GM12864 (cell line): ENCODE measurements at places on chromosomes 3 and 15.

DNA sequence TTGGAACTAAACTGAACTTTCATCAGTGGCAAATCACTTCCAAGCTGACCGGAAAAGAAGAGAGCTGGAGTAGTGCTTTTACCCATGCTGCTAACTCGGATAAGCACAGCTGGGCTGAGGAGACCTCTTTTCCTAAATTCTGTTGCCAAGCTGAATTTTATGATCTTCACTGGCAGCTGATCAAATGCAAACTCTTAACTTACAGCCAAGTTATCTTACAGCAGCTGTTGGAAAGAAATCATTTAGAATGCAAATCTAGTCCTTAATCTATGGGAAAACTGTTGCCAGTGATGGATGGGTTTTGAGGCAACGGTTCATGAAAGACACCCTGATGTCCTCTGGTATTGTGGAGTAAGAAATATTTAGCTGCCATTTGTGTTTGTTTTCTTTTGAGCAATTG, 216.5 kb downstream of the ZNF385D start:
- no peak for DNase-seq

GRCh38 chr3:32603064-32603463, 32.4 kb upstream of the DYNC1LI1 start:
- DNase-seq, result no peak

DNA sequence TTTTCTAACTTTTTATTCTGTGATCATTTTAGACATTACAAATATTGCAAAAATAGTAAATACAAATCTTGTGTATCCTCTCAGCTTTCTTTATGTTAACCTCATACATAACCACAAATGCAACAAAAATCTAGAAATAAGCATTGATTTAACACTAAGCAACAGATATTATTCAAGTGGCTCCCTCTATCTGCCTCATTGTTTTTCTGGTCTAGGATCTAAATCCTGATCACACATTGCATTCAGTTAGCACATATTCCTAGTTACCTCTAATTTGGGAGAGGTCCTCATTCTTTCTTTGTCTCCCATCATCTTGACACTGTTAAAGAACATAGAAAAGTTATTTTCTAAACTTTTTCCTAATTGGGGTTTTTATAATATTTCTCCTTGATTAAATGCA, 1126.0 kb downstream of the ROBO2 start:
- no peak for DNase-seq

GRCh38 chr3:180417241-180417640, 184.7 kb upstream of the TTC14 start:
- no peak for DNase-seq

DNA sequence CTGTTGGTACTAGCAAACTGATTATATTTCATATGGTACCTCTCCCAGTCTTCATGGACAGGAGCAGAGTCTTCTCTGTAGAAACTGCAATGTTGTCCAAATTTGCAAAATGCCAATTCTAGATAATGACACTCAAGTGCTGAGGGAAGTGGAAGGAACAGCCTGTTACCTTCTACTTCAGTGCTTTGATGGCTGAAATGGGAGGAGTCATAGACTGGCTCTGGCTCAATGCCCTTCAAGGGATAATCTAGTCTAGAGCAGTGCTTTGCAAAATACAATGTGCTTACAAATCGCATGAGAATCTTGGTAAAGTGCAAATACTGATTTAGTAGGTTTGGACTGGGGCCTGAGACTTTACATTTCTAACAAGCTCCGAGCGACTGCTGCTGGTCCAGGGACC, 51.7 kb upstream of the ACP3 start:
- no peak for DNase-seq

DNA sequence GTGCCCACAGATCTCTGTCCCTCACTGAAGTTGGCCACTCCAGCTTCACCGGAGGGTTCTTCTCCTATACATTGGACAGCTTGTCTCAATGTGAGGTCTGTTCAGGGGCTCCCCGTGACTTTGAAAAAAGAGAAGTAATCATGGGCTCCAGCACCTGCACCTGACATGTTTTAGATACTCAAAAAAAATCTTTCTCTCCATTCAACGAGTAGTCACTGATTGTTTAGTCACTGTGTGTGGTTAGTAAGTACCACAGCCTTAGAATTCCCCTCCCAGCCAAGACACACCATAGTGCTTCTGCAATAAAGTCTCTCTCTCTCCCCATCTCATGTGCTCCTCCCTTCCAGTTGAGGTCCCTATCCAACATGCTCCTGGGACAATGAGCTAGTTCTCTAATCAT, 18.6 kb downstream of the CCR9 start:
- no peak for DNase-seq

DNA sequence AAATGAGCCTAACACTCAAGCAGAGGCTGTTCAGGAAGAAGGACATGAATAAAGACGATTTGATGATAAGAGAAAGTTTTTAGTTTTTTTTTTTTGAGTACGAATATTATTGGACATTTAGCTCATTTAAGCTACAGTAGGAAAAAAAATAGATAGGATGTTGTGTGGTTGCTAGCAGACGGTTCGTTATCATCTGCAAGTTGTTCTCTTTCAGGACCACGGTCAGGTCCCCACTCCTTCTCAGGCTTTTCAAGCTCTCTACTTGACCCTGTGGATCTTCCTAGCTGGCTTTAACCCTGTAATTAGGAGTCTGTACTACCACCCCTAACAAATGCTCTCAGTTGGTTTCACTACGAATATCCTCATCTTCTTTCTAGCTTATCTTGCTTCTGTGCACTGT, 1.1 kb downstream of the KCNH8 start:
- no peak for DNase-seq

DNA sequence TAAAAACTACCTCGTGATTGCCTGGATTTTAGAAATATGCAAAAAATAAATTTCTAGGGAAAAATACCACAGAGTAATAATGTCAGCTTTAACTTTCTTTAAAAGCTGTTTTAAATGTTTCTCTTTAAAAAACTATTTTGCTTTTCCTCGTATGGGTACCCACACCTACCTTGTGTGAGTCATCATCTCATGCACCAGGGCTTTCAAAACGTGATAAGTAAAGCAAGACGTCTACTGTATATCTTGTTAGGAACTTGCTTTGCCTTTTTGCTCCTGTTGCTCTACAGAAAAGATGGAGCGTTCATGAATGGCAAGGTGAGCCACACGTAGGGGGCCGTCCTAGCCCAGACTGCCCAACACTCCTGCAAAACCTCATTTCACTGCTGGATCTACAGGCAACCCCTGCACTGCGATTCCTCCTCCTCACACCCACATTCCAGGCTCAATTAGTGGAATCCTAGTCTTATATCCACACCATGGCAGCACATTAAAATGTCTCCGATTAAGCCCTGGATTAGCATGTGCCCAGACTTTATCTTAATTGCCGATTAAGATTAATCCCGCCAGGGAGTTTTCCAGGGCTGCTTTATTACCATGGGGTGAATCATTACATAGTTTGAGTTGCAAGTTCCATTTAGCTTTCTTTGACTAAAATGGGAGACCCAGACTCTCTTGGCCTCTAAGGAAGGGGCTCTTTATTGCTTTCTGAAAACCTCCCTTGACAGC, 293.6 kb upstream of the ICE2 start:
- no peak for DNase-seq

DNA sequence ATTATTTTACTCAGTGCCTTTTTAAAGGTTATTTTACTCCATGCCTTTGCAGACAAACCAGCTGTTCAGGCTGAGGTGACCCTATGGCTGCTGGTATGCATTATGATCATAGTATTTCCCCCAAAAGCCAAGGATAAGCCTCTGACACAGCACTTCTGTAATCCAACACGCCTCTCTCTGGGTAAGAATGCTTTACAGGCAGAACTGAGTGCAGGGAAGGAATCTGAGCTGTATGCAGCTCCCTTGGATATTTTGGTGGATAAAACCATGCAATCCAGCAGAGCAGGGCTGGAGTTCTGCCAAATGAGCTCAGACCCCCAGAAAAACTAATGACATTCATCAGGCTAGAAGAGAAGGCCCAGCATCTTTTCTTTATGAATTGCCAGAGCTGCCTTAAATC, 11.7 kb upstream of the MAP1A start:
- DNase-seq, result no peak

DNA sequence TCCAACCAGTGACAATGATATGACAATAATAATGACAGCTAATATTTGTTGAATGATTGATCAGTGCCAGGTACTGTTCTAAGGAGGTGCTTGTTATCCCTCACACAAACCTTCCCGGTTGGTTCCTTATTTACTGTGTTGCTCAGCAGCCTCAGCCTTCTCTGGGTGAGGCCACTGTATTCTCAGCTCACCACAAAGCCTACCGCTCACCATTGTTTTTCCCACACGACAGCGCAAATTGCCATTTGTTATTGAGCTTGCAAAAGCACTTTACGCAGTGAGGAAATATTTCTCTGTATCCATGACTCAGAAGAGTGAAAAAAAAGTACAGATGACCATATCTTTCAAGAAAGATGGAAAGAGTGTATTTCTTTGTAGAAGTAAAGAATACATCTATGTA, 49.5 kb upstream of the PDZRN3 start:
- no peak for DNase-seq

DNA sequence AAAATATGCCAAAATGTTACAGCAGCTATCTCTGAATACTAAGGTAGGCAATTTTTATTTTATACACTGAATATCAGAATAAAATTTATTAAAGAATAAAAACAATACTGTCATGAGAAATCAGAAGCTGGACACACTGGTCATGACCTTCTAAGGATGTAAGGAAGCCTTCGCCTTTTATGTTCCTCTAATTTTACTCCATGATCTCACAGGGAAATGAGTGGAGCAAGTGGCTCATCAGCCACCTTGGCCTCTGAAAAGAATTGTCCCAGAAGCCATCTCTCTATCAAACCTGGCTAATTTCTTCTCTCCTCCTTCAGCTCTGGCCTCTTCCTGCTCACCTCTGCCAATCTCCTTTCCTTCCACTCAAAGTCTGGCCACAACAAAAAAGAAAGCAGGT, 48.6 kb downstream of the THRB start:
- DNase-seq, result no peak
